ENCODE measurements at places on chromosomes 3 and 15.
A peak's percentile ranks its signal among the peaks of the same experiment; 100 is the strongest.

GRCh38 chr3:31531452-31531991 lies 1.2 kb upstream of the STT3B start:
- H3K27me3 ChIP-seq, result no peaks in the 10 kb centered on the region
- peak overlapping the region; percentile 98 for H3K27ac ChIP-seq
- no peaks in the 10 kb centered on the region for H3K4me1 ChIP-seq
- no peak for DNase-seq

DNA sequence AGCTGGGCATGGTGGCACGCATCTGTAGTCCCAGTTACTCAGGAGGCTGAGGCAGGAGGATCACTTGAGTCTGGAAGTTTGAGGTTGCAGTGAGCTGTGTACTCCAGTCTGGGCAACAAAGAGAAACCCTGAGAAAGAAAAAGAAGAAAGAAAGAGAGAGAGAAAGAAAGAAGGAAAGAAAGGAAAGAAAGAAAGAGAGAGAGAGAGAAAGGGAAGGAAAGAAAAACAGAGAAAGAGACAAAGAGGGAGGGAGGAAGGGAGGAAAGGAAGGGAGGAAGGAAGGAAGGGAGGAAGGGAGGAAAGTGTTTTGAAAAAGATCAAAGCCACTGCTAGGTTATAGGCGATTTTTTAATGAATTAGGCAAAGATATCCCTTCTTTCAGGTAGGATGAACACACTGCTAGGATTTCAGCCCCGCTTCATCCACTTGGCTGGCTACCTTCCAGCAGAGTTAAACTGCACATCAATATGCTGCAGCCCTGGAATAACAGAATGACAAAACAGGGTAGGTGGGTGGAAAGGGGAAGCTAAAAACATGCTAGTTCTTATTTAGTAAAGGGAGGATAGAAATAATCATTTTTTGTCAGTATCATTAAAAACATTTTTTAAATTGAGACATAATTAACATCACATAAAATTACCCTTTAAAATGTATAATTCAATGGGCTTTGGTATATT lies 12.8 kb upstream of the PPARG start:
- no peak overlapping the region for H3K4me3 ChIP-seq
- no peaks in the 10 kb centered on the region for H3K4me1 ChIP-seq
- DNase-seq, result no peak

DNA sequence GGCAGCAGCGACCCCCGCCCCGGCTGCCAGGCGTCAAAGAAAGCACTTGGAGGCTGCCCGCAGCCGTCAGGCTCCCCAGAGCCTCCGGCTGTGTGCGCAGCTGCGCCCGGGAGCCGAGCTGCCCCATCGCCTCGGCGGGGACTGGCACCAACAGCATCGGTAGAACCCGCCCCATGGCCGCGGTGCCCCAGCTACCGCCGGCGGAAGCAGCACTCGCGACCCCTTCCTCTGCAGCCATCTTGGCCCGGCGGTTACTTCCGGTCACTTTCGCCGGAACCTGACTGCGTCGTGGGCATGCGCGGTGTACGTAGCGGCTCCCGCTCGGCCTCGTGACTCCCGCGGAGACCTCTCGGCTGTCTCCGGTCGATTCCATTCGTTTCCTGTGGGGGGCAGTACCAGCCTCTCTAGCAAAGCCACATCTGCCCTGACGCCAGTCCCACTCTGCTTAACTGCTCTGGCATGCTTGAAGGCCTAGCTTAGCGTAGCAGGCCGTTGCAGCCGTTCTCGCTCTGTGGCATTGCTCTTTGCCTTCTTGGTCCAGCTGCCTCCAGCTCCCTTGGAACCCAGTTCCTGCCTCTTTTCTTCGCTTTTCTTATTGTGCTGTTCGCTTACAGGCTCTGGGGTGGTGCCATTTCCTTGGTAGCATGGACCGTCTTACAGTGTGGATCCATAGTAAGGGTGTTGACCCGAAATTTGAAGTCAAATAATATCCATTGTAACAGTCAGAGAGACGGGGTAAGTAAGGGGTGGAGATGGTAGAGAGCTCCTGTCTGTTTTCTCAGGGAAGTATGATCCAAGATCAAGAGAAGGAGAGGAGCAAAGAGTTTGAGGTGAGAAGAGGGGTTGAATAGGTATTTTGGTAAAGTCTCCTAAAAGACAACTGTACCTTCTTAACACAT lies at the start of gene SPG11:
Gene SPG11 (minus strand): TSS at position 253 of the 899 bp plus-strand sequence. CDS start 15 bp downstream, at position 238.
- H3K36me3 ChIP-seq, result no peaks in the 10 kb centered on the region
- peak within 1 kb of the TSS; percentile 97 for H3K27ac ChIP-seq
- peak; percentile 96 for DNase-seq
- H3K27me3 ChIP-seq, result no peaks in the 10 kb centered on the region
- H3K4me3 ChIP-seq, result peak within 1 kb of the TSS; percentile 96

- no peak overlapping the region for H3K27ac ChIP-seq
- no peaks in the 10 kb centered on the region for H3K36me3 ChIP-seq
- DNase-seq, result no peak
- H3K4me3 ChIP-seq, result no peak overlapping the region
Observed at GRCh38 chr3:121411523-121411922, 134.3 kb downstream of the POLQ start.
